ENCODE measurements at places on chromosomes 2 and 18.

GRCh38 chr18:70295192-70296188, 6.6 kb downstream of the SOCS6 start:
- DNase-seq, result no peak

DNA sequence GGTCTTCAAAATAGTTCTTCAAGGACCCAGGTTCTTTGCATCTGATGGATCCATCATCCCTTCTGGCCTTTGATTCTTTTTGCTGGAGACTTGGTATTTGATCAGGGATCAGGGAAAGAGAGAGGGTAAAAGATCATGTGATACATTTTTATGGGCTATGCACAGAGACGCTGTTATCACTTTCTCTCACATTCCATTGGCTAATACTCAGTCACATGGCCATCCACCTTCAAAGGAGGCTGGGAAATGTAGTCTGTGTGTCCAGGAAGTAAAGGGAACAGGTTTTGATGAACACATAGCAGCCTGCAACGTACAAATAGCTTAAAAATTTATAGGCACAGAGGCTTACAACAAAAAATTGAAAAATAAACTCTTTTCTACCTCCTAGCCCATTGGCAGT, 629.6 kb upstream of the FANCL start:
- no peak for DNase-seq

DNA sequence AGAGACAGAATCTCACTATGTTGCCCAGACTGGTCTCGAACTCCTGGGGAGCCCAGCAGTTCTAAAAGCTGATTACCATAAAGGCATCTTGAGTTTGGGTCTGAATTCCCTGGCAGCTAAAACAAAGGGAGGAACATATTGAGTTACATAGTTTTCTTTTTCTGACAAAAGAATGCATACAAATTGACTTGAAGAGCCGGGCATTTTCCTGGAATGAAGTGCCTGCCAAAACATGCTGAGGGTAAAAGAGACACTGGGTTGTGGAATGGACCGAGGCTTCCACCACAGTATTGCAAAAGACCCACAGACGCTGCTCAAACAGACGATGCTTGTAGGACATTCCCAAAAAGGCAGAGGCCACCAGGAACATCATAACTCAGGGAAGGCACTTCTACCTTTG, 35.1 kb upstream of the ROCK2 start:
- DNase-seq, result no peak

DNA sequence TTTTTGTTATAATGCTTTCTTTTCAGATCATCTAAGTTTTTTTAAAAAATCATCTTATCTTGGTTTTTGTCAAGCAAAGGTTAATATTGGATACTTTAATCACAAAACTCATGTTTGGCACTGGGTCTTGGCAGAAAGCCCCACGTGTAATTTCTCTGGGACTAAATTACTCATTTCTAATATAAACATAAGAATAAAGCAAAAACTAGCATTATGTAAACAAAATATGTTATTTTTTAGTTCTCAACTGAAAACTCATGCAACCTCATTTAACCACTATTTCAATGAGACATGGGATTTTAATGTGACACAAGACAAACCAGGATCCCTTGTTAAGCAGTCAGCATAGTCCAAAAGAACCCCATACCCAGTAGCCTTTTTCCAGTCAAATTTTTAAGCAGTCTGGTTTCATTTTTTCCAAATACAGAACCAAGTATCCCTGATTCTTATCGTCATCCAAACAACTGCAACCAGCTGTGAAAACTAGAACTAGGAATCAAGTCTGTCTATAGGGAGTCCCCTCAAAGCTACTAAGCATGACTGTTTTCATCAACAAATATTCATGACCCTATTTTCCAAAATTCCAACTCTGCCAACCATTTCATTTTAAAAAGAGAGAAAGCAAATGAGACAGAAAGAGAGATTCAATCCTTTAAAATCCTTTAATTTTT, 27.1 kb downstream of the PID1 start:
- DNase-seq, result no peak

DNA sequence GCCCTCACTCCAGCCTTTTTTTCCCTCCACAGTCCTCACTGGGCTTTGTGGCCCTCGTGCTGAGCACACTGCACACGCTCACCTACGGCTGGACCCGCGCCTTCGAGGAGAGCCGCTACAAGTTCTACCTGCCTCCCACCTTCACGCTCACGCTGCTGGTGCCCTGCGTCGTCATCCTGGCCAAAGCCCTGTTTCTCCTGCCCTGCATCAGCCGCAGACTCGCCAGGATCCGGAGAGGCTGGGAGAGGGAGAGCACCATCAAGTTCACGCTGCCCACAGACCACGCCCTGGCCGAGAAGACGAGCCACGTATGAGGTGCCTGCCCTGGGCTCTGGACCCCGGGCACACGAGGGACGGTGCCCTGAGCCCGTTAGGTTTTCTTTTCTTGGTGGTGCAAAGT, 39.4 kb downstream of the STEAP3 start:
- no peak for DNase-seq

Measured in muscle of back (tissue), 13 donors.